ENCODE measurements at places on chromosomes 13 and 19.

DNA sequence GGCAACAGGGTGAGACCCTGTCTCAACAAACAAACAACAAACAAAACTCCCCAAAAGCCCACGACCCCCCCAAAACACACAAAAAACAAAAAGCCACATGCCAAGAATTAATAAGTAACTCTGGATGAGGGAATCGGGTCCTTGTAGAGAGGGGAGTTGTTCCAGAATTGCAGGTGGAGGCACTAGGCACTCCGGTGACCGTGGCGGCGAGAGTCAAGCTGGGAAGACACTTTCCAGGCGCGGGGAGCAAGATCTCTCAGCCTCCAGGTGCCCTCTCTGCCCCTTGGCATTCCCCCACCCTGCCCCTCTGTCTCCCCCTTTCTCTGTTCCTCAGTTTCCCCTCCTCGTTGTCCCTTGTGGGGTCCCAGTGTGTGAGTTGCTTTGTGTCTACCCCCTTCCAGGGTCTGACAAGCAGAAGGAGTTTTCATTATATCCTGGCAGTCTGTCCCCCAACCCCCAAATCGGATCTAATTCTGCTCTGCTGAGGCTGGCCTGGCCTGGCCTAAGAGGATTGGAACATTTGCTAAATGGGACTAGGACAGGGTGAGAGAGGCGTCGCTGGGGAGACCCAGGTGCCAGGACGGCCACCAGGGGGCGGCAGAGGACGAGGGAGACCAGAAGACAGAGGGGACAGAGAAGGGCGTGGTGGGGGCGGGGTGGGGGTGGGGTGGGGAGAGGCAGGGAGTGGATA lies 8.3 kb upstream of the CRX start:
- DNase-seq: peak; percentile 69

DNA sequence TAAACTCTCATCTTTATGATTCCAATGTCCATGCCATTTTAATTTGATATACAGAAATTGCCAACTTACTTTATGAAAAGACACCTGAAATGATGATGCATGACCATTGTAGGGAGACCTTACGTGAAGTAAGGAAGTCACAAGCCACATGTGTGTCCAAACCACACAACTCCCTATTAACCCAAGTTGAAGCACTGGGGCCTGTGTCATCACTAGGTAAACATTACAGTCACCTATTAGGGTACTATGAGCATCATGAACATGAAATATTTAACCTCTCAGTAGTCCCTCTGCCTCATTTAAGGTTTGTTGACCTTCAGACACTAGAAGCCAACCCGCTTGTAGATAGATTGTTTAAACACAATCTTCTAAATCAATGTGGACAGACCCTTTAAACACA lies 576.9 kb downstream of the IRS2 start:
- DNase-seq: no peak

DNA sequence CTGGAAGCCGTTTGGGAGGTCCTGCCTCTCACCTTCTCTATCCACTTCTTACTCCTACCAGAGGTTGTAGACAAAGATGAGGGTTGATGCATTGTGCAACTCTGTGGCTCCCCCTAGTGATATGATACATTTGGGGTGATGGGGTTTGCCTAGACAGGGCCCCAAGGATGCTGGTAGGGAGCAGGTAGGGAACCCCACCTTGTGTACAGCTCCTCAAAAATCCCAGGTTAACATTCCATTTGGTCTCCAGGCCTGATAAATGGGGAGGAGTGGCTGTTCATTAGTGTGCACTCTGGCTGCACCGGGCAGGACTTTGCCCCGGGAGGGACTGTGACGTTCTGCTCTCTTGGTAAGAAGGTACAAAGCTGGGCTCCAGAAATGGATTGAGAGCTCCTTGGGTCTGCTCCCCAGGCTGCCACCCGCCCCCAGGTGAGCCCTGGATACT lies 19.2 kb downstream of the SIGLEC8 start:
- no peak for DNase-seq

- no peak for DNase-seq
These were observed 6.0 kb upstream of the ATG4D start for GRCh38 chr19:10537668-10538067.

DNA sequence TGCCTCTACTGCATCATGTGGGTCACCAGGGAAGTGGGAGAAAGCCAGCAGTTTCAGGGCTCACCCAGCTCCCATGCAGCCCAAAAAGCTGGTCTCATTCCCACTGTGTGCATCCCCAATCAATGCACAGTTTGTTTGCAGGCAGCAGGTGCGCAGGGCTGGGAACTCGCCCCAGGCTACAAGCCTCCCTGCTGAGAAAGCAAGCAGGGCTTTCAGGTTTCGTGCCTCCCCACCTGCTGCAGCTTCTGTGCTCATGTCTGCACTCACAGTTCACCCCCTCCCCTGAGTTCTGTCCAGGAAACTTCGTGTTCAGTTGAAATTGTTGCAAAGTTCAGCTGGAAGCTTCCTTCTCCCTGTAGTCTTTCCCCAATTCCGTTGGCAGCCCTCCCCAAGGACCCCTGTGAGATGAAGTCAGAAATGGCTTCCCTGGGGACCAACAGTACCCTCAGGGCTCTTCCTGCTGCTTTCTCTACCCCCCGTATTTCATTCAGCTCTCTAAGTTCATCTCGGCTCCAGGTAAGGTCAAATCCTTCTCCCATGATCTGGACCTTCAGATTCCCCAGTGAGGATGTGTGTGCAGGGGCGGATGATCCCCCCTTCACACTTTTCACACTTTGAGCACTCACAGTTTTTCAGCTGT lies 10.3 kb upstream of the KLK3 start:
- DNase-seq: no peak

GRCh38 chr13:67772807-67773453 lies 542.8 kb upstream of the PCDH9 start:
- DNase-seq: no peak

DNA sequence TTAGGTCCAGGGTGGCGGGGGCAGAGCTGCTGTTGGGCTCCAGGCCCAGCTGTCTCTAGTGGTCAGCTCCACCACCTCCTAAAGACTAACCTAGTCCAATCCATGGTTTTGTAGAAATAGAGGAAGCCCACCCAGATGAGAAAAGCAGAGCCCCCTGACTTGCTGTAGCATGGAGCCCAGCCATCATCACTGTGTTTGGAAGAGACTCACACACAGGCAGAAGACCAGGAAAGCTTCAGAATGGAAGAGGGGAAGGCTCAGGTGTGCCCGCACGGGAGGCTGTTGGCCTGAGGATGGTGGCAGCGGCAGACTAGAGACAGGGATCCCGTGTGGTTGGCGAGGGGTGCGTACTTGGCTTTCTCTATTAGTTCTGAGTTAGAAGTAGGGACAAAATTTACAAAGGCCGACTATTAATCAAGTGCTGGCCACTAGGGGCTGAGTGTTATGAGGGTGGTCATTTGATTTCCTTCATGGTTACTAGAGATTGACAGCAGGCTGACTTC lies 193.2 kb upstream of the SOX1 start:
- no peak for DNase-seq

- no peak for DNase-seq
These were observed 14.6 kb downstream of the KBTBD7 start for GRCh38 chr13:41179593-41180250.

DNA sequence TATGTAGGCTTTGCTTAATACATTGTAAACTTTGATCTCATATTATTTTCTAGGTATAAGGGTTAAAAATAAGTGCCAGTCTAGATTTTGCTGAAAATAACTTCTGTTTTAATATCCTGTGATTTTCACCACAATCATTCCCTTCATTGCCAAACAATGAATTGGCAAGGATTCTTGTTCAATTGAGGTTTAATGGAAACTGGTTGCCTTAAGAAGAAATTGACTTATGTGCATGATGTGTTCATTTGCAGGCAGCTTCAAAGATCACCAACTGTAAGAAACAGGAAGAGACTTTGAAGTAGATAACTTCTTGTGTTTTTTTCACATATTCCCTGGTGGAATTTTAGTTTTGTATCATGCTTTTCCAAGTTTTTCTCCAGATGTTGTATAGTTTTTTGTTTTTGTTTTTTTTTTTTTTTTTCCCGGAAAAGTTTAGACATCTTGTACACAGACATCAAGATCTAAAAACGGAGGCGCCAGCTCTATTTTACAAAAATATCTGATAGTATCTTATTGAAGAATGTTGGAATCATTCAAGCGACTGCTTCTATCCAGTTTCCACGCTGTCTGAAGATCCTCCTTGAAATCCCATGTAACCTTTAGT lies 108.3 kb downstream of the POSTN start:
- DNase-seq: no peak

DNA sequence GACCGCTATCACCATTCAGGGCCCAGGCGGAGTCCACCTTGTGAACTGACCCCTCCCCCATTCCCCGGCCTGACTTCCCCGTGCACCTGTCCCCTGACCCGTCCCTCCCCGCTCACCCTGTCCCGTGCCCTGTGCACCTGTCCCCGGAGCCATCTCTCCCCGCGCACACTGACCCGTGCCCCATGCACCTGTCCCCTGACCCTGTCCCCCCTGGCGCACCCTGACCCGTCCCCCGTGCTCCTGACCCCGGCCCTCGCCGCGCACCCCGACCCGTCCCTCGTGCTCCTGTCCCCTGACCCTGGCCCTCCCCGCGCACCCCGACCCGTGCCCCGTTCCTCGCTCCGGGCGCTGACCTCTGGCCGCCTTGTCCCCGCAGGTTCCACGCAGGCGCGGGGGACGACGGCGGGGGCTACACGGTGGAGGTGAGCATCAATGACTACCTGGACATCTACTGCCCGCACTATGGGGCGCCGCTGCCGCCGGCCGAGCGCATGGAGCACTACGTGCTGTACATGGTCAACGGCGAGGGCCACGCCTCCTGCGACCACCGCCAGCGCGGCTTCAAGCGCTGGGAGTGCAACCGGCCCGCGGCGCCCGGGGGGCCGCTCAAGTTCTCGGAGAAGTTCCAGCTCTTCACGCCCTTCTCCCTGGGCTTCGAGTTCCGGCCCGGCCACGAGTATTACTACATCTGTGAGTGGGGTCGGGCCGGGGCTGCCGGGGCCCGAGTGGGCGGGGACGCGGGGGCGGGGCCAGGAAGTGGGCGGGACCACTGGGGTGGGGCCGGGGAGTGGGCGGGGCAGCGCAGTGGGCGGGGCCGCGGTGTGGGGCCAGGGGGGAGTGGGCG lies 9.7 kb downstream of the EFNA2 start:
- no peak for DNase-seq

GRCh38 chr13:78875792-78876580 lies 217.0 kb upstream of the OBI1 start:
- no peak for DNase-seq

GRCh38 chr13:98048265-98048664 lies 94.6 kb upstream of the FARP1 start:
- no peak for DNase-seq

DNA sequence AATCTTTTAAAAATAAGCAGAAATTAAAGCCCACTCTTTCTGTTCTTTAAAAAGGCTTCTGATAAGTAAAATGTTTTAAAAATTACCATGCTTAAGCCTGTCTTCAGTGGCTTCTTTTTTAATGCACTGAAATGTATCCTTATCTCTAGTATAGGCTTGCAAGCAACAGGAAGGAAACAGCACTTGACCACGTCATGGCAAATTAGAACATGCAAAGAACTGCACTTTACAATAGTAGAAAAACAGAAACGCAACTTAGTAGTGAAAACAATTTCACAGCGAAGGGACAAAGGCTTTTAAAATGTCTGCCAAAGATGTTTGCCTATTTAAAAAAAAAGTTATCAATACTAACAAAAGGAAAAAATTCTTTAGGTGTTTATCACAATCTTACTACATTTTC lies 36.3 kb downstream of the ELF1 start:
- DNase-seq: peak; percentile 31

DNA sequence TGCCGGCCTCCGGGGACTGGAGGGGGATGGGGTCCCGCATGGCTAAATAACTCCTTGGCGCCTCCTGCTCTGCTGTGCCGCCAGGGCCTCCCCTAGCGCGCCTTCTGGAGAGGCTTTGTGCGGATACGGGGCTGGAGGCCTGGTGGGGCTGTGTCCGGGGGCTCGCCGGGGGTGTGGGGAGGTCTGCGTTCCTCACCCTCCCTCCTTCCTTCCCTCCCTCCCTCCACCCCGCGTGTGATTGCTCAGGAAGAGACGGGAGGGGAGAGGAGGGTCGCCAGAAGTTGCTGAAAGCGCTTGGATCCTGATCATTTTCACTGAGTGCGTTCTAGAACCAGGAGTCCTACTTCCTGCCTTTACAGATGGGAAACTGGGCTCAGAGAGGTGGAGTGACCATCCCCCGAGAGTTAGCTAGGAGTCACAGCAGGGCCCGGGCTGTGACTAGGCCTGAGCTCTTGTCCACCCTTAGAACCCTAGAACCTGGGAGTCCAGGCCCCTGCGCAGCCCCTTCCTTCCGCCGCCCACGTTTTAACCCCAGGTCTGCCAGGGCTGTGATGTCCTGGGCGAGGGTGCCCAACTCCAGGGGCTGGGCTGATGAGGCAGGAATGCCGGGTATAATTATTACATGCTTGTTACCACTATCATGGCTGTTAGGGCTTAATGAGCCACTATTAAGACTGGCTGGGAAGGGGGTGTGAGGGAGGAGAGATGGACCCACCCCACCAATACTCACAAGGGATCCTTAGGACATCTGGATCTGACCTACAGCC lies 782 bp upstream of the JUND start:
- no peak for DNase-seq

DNA sequence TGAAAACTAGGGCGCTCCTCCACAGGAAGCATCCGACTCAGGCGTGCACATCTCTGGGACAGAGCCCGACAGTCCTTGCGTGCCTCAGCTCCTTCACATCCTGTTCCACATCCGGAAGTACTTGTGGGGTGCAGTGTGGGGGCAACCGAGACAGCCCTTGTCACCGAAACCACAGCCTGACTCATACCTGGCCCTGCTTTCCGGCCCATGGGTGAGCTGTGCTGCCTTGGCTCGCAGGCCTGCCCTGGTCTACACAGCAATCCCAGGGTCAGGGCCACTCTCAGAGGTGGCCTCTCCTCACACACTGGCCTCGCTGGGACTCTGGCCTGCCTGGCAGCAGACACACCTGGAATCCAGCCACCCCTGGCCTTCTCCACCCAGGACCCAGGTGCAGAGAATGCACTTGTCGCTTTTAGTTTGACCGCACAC lies 100.4 kb downstream of the STK24 start:
- DNase-seq: peak; percentile 83

DNA sequence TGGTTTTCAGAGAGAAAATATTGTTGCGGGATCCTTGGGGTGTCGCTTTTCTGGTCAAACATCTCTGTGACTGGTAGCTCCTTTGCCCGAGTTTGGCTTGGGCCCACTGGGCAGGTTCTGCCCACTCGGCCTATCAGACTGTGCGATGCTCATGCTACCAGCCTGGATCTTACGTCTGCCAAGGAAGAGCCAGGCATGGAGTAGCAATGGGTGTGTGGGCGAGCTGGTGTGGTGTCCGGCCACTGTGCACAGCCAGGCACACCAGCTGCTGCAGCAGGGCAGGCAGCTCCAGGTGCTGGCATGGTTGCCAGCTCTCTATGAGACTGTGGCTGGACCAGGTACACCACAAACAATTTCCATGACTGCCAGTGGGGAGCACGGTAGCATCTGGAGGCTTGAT lies 1351.8 kb upstream of the PCDH20 start:
- DNase-seq: no peak

- DNase-seq: no peak
These were observed 1287.7 kb downstream of the SLITRK5 start for GRCh38 chr13:88958821-88959220.
